Stimulated activated CD8-positive, alpha-beta memory T cell treated with anti-CD3 and anti-CD28 coated beads, Interleukin-15, amount 100 ng/mL, for 4 hours (primary cell): ENCODE measurements at places on chromosomes 6 and 20.

DNA sequence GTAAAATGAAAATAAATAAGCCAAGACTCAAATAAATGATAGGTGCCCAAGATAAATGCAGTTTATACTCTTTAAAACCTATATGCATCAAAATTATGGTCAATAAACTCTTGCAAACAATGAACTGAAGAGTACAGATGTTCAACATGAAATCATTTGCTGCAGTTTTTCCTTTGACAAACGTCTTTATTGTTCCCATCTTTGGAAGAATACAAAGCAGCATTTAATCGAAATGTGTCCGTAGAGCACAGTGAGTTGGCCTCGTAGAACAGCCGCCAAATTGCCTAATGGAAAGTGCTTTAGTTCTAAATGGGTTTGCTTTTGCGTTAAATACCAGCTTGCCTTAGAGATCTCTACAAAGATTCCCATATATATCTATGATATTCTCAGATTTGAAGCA is 447.4 kb downstream of the PKHD1 start:
- DNase-seq: no peak

GRCh38 chr6:10409233-10409721 is 5.6 kb downstream of the TFAP2A start:
- no peak for DNase-seq

- DNase-seq: no peak
Measured at GRCh38 chr6:119575721-119576120, 226.2 kb upstream of the MAN1A1 start.

- no peak for DNase-seq
Measured at GRCh38 chr6:159941286-159942113, 27.4 kb upstream of the IGF2R start.

GRCh38 chr20:37335642-37336368 is 10.1 kb upstream of the SRC start:
- no peak for DNase-seq
